ENCODE measurements at places on chromosomes 2 and 18.

DNA sequence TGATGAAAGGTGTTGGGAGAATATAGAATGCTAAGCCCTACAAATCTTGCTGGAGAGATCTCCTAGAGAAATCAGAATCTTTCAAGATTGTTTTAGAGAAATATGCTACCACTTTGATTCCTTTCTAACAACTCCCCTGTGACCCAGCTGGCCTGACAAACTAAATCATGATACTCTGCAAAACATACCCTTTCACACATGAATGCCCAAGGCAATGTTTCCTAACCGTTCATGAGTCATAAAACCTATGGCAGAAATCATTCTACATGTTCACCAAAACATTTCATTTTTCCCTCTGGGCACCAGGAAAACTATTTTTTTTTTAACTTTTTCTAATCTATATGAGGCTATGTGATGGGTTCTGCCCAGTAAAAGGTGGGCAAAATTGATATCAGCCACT, 77.8 kb upstream of the SETBP1 start:
- DNase-seq: no peak

DNA sequence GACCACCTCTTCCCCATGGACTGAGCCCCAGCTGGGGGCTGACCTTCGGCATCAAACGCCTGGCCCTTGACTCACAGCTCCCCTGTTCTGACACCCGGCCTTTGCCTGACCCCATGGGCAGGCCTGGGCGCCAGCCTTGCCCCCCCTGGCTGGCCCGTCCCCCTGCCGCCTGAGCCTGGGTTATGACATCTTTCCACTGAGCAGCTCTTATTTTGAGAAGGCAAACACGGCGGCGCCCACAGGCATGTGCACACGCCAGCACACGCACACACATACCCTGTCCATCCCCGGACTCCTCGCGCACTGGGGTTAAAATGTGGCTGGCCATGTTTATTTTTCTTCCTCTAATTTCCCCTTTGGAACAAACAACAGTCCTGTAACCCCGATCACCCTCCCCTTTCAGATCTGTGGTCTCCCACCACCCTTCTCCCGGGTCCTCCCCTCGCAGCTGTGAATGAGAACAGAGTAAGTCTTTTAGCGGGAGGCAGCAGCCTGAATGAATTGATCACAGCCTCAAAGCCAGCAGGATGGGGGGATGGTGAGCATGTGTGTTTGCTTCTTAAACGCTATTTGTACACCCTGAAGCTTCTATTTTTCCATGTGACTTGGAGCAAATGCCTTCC, 11.8 kb upstream of the ATOH8 start:
- DNase-seq: no peak

DNA sequence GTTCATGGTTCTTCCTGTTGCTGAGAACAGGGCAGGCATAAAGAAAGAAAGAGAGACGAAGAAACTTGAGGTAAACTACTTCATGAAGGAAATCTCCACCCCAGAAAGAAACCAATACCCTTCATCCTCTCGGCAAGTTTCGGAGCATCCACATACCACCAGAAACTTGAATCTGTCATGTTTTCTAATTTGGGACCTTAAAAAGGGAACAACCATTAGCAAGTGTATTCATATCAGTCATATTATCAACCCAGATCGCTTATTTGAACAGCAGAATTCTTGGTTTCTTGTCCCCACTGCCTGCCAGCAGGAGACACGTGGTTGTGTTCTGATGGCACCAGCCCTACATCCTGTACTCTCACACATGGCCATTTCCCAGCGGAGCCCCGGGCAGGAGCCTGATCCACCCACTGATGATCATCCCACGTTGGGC, 53.2 kb upstream of the FZD7 start:
- DNase-seq: no peak

DNA sequence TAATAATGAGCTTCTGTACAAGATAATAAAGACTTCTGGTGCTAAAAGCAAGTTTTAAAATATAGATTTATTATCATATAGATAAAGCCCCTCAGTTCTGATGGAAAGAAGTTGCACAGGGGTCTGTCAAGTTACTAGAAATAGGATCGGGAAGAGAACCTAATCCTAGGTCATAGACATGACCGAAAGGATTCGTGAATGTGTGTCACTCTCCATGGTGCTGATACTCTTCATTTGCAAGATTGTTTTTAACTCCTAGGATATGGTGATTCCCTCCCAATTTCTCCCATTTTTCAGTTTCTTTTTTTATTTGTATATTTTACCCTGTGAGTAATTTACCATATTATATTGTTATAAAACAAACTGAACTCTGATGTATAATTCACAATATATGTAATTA, 58.9 kb upstream of the CTNNA2 start:
- no peak for DNase-seq

- no peak for DNase-seq
Measured at GRCh38 chr2:168608796-168609195, 152.7 kb downstream of the CERS6 start.

GRCh38 chr2:65357095-65357958, 75.1 kb downstream of the SPRED2 start:
- DNase-seq: no peak

GRCh38 chr18:8065284-8065683, 498.2 kb downstream of the PTPRM start:
- no peak for DNase-seq

- no peak for DNase-seq
Measured at GRCh38 chr2:114373591-114373990, 68.8 kb upstream of the DPP10 start.
